ENCODE measurements at places on chromosomes 12 and 14.

DNA sequence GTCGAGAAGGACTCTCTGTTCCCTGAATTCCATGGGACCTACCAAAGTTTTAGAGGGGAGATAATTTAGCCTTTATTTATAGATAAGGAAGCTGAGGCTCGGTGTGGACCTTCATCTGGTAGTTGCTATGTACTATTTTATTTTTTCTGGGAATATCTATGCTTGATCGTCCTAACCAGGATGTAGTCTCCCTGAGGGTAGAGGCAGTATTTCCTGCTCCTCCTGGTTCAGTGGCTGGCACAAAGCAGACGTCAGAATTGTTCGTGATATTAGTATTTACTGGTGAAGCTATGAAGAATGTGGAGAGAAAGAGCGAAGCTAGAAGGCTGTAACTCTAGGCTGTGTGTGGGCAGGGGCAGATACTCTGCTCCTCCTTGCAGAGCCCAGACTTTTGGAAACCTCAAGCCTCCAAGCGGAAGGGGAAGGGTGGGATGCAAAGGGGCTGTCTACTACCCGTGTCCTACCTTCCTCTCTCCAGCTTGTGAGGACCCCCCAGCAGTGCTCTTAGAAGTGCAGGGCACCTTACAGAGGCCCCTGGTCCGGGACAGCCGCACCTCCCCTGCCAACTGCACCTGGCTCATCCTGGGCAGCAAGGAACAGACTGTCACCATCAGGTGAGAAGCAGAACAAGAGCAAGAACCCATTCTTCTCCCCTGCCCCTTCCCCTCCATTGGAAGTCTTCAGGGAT lies 1.4 kb downstream of the LRP10 start:
- DNase-seq = no peak

GRCh38 chr12:50351120-50352043 lies 45.0 kb downstream of the FAM186A start:
- DNase-seq = peak; percentile 66

GRCh38 chr12:33757701-33758100 lies 264.6 kb upstream of the ALG10 start:
- no peak for DNase-seq

DNA sequence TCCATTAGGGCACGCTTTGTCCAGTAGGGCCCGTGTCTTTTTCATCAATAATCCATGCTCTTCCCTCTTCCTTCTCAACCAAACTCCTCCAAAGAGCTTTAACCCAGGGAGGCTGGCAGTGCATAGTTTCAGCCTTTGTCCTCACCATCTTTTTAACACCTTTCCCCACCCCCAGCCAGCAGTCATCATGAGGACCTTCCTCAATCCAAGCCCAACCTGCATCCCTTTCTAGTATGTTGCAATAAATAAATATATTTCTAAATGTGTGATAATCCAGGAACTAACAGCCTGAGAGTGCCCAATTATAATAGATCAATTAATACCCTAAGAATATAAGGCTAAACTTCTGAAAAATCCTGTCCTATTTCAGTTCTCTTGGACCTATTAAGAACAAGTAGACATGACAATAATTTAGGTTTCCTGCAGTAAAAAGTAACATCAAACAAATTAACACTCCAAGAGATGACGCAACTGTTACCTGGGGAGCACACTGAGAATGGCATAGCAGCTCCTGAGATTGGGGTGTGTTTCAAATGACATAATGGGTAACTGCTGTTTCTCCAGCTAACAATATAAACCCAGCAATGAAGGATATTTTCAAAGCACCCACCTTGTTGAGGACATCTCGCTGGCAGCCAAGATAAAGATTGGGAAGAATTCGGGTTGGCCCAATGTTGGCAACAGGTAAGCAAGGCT lies 62.6 kb downstream of the DUSP16 start:
- DNase-seq = no peak

DNA sequence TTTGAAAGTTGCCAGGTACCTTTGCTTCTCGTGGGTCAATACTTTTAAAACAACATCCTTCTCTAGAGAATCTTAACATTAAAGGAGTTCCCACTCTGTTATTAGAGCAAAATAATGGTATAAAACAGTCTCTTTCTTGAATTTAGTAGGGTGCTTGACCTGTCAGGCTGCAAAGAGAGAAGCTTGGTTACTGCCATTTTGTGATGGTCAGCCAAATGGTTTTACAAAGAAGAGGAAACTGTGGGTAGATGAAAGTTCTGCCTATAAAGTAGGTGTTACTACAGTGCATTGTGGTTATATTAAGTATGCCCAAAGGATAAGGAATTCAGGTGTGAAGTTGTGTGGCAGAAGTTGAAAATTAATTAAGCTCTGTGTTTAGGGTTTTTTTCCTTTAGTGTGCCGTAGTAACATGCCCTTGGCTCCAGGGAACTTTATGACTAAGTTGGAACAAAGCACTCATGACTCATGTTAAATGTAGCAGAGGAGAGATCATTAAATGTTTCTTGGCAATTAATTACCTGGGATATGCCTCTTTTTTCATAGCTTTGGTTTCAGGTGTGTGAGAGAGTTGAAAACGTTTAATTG lies 354.0 kb upstream of the KITLG start:
- DNase-seq = no peak

GRCh38 chr14:98952593-98953350 lies 319.2 kb downstream of the BCL11B start:
- DNase-seq = no peak

- no peak for DNase-seq
Measured at GRCh38 chr12:105057174-105057573, 27.1 kb downstream of the ALDH1L2 start.

GRCh38 chr12:20646239-20646827 lies 48.8 kb upstream of the SLCO1C1 start:
- peak; percentile 46 for DNase-seq

- DNase-seq = no peak
Measured at GRCh38 chr12:112005419-112006395, 7.3 kb downstream of the TMEM116 start.

DNA sequence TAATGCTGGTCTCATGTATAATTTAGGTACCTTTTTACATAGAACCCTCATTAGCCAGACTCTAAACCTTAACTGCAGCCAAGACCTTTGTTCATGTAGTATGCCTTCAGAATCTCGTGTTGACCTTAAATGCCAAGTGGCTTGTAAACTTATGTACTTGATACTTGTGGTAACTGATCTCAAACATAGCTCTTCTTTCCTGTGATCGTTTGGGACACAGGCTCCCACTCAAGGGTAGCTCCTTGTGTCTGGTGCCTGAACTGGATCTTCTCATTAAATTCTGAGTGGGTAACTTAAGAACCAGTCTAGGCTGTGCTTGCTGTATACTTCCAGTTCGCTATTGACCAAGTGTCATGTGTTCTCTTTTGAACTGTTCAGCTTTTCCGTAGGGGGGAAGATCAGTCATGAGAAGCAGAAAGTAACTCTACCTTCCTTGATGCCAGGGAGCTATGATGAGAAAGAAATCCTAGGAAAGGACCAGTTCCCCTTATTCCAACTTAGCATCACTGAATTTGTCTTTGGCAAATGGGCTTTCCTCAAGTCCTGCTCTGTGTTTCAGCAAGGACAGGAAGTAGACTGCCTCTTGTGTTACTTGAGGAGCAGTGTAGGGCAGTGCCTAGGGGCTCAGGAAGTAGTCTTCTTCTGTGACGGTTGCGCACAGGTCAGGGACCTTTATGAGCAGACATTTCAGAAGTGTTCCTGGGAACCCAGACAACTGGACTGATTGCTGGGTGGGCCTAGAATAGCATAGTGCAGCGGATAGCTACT lies 2.5 kb downstream of the LGALS3 start:
- DNase-seq = peak; percentile 39

GRCh38 chr14:105168496-105168978 lies at the start of gene JAG2:
JAG2 (minus strand) TSS chr14:105168776; CDS start chr14:105168420, 356 bp downstream.
- peak; percentile 28 for DNase-seq

GRCh38 chr14:26966908-26967307 lies 369.1 kb upstream of the NOVA1 start:
- DNase-seq = no peak

DNA sequence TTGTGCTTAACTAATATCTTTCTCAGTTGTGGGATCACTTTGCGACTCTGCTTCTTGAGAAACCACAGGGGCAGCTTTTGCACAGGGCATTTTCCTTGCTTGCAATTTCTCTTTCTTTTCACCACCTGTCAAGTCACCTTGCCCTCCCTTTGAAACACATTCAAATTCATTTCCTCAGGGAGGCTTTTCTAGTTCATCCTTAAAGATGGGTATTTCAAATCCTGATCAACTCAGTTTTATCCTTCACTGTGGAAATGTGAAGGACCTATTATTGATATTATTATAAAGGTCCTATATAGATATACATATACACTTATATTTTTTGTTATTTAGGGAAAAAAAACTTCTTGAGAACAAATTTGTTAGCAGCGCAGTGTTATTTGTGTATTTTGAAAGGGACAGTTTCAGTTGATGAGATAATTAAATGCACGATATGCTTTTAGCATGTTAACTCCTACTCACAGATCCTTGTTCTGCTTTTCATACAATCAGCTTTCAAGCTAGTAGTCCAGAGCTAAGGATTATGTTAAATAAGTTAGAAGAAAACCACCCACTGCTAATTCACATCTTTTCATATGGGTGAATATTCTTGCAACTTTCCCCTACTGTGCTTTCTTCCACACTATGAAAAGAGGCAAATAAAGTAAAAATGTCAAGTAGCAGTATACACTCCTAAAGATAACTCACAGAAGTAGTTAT lies 501.4 kb upstream of the RGS6 start:
- DNase-seq = no peak

- no peak for DNase-seq
Measured at GRCh38 chr14:21631084-21631483, 3.7 kb downstream of the OR10G2 start.

DNA sequence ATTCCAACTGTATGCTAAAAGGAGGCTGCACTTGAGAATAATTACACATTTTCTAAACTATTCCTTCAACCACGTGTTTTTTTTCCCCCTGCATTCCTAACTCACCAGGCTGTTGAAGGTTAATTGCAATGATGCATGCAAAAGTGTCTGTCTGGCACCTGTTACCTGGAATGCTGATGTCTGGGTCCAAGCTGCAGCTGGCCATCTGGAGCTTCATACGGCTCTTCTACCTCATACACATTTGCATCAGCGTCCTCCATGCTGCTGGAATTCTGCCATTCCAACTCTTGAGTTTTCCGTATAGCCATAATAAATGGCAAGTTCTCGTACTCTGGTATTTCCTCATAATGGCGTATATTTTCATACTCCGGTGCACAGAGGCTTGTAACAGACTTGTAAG lies 8.6 kb downstream of the FGD6 start:
- DNase-seq = no peak

GRCh38 chr12:54657105-54657607 lies 9.0 kb upstream of the DCD start:
- no peak for DNase-seq

DNA sequence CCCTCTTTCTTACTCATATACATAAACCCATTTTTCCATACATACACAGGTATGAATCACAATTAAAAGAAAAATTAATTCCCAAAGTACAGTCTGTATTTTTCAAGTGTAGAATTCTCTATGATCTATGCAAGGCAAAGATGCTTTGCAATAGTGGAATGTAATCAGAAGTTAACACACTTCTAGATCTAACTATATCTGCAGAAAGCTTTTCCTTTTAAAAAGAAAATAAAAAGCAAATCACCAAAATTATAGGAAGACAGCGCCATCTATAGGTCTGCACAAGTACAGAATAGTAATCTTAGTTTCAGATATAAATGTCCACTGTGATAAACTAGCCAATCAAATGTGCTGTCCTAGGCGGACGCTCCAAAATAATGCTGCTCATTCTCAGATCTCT lies 22.0 kb downstream of the SLC25A21 start:
- DNase-seq = peak; percentile 74

- DNase-seq = no peak
Measured at GRCh38 chr14:55045087-55045486, 6.4 kb upstream of the MAPK1IP1L start.

- DNase-seq = no peak
Measured at GRCh38 chr12:27824126-27824842, 44.2 kb upstream of the MANSC4 start.

- DNase-seq = peak; percentile 56
Measured at GRCh38 chr12:53791735-53792326, 40.1 kb upstream of the CISTR start.

Measured in hematopoietic multipotent progenitor cell treated with erythropoietin and hydrocortisone succinate and interleukin-3 and kit ligand, for 8 days (in vitro differentiated cells).